ENCODE measurements at places on chromosomes 5 and 9.

GRCh38 chr5:93915142-93915553 lies 173.7 kb upstream of the POU5F2 start:
- DNase-seq, result peak; percentile 52

GRCh38 chr5:58921159-58921558 lies 338.3 kb downstream of the RAB3C start:
- DNase-seq, result no peak

- DNase-seq, result no peak
Observed at GRCh38 chr5:132297211-132297940, 3.2 kb downstream of the SLC22A4 start.

DNA sequence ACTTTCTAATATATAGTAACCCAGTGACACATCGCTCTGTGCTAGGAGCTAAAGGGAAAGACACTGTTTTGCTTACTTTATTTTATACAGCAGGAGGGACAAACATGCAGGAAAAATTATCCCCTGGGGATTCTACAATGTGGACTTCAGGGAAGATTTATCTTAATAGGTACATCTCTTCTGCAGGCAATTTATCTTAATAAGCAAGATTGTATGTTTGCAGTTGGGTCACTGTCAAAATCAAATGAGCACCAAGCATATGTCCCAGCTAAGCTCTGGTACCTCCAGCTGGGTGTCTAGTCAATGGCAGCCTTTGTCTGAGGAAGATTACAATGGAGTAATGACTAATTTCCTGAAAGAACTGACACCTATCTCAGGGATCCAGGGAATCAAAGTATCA lies 309.9 kb upstream of the PANK3 start:
- DNase-seq, result no peak

GRCh38 chr9:91567642-91568274 lies 144.1 kb upstream of the NFIL3 start:
- no peak for DNase-seq

DNA sequence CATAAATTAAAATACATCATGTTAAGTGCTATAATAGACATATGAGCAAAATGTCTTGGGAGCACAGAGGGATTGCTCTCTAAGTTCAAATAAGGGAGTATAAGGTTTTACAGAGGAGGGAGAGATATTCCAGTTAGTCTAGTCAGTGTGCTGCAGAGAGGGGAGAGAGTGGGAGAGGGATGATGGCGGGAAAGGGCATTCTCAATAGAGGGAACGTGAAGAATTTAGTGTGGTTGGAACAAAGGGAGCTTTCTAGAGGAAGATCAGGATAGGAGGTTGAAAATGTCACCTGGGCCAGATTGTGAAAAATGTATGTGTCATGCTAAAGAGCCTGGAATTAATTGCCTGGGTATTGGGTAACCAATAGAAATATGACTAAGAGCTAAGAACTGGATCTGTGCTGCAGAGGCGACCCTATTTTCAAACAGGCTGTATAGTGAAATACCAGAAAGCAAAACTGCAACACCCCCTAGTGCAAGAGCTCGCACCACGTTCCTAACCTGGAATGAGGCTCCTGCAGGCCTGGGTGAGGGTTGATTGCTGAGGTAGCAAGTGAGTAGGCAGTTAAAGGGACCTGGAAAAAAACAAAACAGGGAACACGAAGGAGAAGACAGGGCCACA lies 791.8 kb upstream of the C9orf72 start:
- no peak for DNase-seq

GRCh38 chr5:75108515-75108914 lies 56.2 kb upstream of the GCNT4 start:
- no peak for DNase-seq

DNA sequence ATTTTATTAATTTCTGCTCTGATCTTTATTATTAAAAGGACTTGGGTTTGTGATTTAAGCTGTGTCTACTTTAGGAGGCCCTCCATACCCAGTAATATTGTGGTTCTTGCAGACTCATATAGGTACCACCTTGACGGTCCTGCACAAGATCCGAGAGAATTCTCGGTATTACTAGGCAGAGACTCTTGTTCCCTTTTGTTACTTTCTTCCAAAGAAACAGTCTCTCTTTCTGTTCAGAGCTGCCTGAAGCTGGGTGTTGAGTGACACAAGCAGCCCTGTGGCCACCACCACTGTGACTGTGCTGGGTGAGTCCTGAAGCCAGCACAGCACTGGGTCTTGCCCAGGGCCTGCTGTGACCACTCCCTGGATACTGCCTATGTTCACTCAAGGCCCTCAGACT lies 666.6 kb downstream of the SEMA5A start:
- no peak for DNase-seq

- DNase-seq, result no peak
Observed at GRCh38 chr5:110203661-110204060, 513.9 kb downstream of the MAN2A1 start.

- no peak for DNase-seq
Observed at GRCh38 chr9:29063031-29063430, 1489.8 kb upstream of the C9orf72 start.

- DNase-seq, result no peak
Observed at GRCh38 chr5:126198531-126198930, 224.7 kb upstream of the GRAMD2B start.

DNA sequence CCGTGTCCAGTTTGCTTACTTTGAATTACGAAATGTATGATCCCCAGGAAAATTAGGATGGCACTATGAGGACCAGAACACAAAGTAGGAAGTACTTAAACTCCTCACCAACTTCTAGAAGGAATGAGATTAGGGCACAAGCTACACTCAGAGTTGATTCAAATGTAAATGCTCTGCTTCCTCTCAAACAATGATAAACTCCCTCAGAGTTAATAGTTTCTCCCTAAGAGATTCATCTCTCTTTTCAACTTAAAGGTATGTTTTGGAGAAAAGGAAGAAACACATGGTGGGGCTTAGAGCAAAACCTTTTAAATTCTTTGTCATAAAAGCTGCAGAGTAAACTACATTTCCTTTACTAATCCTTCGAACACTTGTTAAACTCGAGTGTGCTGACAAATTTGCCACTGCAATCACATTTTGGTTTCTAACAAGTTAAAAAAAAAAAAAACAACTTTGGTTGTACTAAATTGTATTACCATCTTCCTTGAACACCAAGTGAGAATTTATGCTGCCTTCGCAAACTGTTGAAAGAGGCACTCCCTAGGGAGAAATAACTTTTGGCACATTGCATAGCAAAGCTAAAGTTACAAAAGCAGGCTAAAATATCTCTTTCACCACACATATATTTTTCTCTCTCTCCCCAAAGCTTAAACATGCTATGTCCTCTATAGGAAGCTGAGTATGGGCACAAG lies 66.6 kb downstream of the DENND1A start:
- no peak for DNase-seq

- DNase-seq, result no peak
Observed at GRCh38 chr5:10836986-10837385, 76.0 kb upstream of the DAP start.

DNA sequence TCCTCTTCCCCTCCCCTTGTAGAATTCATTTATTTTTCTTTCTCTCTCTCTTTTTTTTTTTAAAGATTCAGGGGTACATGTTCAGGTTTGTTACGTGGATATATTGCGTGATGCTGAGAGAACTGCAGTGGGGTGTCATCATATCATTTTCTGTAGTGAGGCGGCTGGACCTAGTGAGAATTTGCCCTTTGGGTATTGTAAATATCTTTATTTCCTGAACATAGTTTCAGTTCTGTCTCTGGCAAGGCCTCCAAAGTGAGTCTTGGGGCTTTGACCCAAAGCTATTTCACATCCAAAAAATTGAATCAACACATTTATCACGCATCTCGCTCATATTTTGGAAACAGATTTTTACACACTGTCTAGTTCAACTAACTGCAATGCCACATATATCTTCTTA lies 25.4 kb upstream of the MYOT start:
- DNase-seq, result no peak

GRCh38 chr5:177511796-177512675 lies 2.4 kb upstream of the DOK3 start:
- no peak for DNase-seq

- no peak for DNase-seq
Observed at GRCh38 chr9:136823136-136824046, 15.6 kb downstream of the RABL6 start.

GRCh38 chr5:117205894-117206293 lies 631.3 kb upstream of the SEMA6A start:
- no peak for DNase-seq

- no peak for DNase-seq
Observed at GRCh38 chr5:42131081-42131480, 206.0 kb downstream of the FBXO4 start.

GRCh38 chr9:92668746-92669526 lies 995 bp downstream of the IPPK start:
- DNase-seq, result peak; percentile 36

DNA sequence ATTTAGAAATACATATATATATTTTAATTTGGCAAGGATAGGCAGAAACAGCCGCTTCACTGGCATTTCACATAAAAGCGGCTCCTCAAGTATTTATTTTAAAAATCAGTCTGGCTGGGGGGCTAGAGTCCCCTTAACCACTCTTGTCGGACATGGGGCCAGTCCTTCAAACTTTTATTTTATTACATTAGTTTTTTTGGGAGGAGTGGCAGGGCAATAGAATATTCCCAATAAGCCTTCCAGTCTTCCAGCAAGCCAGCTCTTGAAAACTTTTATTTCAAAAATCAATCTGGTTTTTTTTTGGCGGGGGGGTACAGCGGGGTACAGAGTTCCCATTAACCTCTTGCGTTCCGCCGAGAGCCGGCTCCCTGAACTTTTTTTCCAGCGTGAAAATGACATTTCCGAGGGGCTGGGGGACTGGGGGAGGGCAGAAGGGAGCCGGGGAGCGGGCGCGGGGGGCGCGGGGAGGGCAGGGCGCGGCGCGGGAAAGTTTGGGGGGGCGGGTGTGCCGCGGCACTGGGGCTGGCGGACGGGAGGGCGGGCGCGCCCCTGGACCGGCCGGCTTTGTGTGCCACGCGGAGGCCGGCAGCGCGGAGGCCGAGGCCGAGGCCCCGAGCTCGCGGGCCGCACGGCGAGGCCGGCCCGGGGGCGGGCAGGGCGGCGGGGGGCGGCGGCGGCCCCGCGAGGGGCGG lies 504 bp upstream of the ZNF618 start:
- no peak for DNase-seq

GRCh38 chr5:96180684-96181435 lies 219.2 kb upstream of the ELL2 start:
- no peak for DNase-seq

GRCh38 chr9:36136272-36136893 lies at the start of gene GLIPR2:
GLIPR2 (plus strand) TSS chr9:36136733; CDS start chr9:36136779, 46 bp downstream.
- peak; percentile 79 for DNase-seq
